ENCODE measurements at places on chromosomes 11 and 22. TPM values are rescaled to one million over a fixed set of nuclear protein-coding genes. Genes with fewer than 3 reads are reported as not detected.

Gene OR2AG2
- not detected for total RNA-seq

Gene TRIM49D1
- not detected for total RNA-seq

Gene PTH
- not detected for total RNA-seq

Gene NRIP3
- total RNA-seq = 1.4 TPM
